ENCODE measurements at places on chromosomes 11 and 22.

- no peak for DNase-seq
Measured at GRCh38 chr11:13333456-13333957, 55.9 kb downstream of the BMAL1 start.

DNA sequence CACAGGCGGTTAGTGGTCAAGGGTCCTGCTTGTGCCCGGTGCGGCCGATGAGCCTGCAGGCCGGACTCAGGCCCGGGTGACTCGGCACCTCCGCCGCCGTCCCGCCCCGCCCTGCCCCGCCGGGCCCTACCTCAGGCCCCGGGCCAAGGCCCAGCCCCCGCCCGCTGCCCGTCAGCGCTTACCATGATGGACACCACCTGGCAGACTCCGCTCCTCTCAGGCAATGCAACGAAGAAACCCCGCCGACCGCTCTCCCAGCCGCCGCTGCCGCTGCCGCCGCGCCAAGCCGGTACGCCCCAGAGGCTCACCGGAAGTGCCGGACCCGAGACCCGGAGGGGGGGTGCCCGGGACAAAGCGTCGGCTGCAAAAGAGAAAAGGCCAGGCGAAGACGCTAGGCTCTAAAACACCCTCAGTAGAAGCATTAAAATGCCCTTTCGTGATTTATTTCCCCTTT, at the start of gene UFD1:
UFD1 (minus strand) TSS at position 293 of the 454 bp plus-strand sequence; CDS start at position 185, 108 bp downstream.
- peak; percentile 74 for DNase-seq

DNA sequence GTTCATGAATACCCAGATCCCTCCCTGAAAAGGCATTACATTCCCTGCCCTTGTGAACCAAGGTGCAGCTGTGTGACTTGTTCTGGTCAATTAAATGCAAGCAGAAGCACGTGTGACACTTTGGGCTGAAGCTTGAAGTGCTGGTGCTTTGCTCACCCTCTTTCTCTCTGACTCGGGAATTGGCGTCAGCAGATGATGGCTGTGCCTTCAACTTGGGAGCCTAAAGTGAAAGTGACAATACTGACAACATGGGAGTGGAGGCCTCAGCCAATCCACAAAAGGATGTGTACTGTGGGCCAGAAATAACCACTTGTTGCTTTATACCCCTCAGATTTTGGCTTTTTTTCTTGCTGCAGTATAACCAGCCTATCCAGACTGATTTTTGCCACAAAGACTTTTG, 148.3 kb upstream of the THY1 start:
- no peak for DNase-seq

- DNase-seq = no peak
Measured at GRCh38 chr11:130029137-130029536, 26.5 kb upstream of the PRDM10 start.

GRCh38 chr11:100672498-100673033, 14.5 kb upstream of the ARHGAP42 start:
- DNase-seq = no peak

GRCh38 chr11:117096201-117096991, 1.8 kb downstream of the SIK3 start:
- peak; percentile 42 for DNase-seq

DNA sequence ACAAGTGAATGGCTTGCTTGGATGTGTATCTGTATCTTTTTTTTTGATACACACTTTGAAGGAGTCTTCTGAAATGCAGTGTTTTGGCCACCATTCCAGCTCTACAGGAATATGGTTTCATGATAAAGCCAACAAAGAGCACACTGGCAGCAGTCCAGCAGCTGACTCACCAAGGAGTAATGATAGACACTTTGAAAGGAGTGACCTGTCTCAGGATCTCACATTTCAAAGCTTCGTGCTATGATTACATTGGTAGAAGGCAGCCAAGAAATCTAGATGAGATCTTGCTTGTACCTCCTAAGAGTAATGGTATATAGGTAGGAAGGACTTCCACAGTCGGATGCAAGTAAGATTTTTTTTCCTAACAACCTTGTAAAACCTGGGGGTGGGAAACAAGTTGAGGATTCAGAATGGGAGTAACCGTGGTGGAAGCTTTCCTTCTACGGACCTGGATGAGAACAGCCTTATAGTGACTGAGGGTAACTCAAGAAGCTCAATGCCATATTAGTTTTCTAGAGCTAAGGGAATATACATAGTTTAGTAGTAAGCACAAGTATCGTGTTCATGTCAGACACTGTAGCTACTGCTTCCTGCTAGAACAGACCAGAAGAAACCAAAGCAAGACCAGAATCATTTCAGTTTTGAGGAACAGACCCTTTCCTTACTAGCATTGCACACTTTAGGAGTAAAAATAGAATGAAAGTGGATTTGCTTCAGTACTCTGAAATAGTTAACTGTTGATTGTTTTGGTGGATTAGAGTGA, 25.0 kb downstream of the MTMR3 start:
- peak; percentile 34 for DNase-seq

GRCh38 chr11:27642954-27643353, 57.3 kb downstream of the BDNF start:
- no peak for DNase-seq

DNA sequence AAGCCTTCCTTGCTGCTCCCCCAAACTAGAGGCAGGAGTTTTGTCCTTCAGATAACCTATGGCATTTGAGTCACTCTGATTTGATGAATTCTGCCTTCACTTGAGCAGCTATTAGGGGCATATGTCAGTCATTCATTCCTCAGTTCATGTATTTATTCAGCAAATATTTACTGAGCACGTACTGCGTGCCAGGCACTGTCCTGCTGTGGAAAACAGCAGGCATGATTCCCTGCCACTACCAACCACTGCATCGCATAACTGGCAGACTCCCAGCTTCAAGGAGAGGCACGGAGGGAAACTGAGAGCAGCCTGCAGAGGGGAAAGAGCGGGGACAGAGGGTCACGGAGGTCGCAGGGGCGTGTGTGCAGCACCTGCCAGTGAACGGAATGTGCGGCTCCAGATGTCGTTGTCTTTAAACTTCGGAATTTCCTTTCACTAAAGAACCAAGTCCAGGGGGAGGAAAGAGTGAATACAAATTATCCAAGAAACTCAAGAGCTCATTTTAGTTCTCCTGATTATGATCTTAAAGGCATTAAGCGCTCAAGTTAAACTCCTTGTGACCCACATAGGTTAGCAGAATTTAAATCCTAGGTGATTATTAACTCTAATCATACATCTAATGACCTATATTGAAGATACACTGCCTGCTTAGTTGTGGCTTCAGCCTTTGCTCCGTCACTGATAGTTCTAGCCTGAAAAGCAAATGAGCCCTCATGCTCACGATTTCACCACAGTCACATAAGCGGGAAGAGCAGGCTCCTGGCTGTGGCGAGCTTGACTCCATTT, 12.6 kb downstream of the PPARA start:
- DNase-seq = no peak

GRCh38 chr22:22010358-22010757, 27.8 kb upstream of the TOP3B start:
- no peak for DNase-seq

DNA sequence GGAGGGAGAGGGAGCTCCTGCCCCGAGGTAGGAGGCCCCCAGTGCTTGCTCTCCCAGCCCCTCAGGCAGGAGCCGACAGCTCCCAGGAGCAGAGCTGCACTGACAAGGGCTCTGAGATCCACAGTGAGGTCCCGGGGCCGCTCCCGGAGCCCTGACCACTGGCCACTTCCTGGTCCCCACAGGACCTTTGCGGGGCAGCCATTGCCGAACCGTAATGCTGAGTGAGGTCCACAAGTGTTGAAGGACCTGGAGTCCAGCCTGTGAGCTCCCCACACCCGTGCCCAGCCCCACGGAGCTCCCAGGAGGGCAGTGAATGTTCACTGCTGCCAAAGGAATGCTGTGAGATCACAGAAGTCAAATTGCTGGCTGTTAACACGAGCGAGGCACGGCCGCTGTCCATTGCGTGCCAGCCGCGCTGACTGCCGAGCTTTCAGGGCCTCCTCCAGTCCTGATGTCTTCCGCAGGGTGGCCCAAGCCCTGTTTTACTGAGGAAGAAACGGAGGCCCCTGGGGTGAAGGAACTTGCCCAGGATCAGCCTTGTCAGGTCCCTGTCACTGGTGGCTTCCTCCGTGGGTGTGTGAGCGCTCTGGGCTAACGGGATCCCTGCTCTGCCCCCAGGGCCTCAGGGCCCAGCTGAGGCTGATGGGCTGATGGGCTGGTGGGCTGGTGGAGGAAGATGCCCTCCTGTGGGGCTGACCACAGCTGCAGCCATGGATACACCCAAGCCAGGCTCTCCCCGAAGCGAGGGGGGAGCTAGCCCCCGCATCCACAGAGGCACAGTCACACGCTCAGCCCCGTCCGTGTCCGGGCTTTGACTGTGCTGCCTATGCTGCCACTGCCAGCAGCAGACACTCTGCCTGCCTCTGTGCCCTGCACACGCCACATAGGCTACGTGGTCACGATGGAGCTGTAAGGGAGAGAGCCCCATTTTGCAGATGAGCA, 70.8 kb downstream of the WNT7B start:
- no peak for DNase-seq

DNA sequence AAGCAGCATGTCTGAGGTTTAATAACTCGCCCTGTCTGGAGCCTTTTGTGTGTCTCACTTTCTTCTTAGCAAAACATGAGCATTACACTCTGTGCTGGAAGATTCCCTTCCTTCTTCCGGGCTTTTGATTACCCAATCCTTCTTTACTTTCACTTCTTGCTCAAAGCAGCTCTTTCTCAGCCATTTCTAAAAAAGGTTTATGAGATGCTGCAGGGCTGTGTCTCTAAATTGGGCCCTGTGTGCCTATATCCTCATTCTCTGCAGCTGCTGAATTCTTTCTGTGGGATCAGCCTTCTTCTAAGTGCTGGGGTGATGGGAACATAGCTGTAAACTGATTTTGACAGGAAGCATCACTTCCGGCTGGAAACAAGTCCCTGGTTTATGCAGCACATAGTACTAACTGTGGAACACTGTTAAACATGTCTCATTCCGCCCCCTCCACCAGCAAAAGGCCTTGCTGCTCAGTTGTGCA, 71.8 kb downstream of the PIWIL4 start:
- no peak for DNase-seq

Measured in activated CD8-positive, alpha-beta memory T cell treated with anti-CD3 and anti-CD28 coated beads, Interleukin-2, amount 50 U/mL, for 4 hours (primary cell).